KBM-7 (cell line): ENCODE measurements at places on chromosomes 16 and 17.

- DNase-seq, result no peak
Observed at GRCh38 chr17:76676629-76677028, 33.1 kb upstream of the ST6GALNAC1 start.

DNA sequence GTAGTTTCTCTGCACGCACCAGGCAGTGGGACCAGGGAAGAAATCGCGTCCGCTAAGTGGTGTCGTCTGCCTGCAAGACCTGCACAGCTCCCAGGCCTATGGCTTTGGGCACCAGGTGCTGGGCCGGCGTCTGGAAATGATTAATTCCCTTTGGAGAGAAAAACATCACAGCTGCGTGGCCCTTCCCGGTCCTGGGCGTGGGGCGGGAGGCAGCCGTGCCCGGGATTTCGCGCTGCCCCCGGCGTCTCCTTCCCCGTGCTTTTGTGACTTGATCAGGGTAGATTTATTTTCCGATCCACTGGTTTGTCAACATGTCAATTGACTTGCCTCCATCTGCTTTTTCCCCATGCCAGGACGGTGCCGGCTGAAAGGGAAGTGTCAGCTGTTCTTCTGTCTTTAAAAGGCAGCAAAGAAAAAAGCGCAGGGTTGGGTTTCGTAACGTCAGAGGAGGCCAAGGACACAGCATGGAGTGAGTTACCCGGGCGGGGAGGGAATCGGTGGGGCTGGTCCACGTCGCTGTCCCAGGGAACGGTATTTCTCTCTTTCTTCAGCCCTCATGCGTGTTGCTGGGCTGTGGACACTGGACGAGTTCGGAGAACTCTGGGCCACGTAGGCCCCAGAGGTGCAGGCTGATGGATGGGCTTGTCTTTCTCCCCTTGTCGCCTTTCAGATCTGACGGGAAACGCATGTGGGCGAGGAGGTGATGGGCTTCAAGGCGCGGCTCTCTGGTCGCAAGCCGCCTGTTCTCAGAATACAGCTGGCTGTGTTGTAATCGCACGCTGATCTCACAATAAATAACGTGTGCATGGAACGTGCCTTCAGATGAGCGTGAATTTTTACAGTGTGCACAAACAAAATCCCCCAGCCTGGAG lies 188.1 kb upstream of the ZNF469 start:
- no peak for DNase-seq

DNA sequence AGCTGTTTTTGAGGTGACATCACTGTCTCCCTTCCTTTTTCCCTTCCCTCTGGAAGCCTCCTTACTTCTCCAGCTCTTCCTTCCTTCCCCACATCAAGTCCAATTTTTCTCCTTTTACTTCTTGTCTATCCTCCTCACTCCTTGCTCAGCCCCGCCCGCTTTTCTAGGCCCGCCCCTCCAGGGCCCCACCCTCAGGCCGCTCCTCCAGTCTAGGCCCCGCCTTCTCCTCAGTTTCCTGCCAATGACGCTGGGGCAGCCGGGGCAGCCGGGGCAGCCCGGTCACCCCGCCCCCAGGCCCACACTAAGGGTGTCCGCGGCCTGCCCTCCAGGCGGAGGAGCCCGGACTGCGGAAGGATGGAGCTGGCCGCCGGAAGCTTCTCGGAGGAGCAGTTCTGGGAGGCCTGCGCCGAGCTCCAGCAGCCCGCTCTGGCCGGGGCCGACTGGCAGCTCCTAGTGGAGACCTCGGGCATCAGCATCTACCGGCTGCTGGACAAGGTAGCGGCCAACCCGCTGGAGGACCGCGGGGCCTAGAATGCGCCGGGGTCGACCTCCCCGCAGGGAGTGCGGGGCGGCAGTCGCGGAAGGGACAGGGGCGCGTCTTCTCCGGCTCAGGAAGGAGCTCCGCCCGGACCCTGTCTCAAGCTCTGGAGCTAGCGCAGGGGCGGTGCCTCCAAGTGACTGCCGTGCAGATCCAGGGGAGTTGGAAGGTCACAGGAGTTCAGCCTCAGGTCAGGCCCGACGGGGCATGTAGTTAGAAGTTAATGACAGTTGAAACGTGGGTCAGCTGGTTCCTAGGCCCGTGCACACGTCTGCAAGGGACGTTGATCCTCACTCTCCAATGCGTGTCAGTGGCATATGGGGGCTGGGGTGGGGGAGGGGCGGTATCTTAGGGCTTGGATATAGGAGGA lies at the start of gene PCTP:
PCTP (plus strand) TSS at position 302 of the 908 bp plus-strand sequence; CDS start at position 355, 53 bp downstream.
- peak; percentile 93 for DNase-seq

DNA sequence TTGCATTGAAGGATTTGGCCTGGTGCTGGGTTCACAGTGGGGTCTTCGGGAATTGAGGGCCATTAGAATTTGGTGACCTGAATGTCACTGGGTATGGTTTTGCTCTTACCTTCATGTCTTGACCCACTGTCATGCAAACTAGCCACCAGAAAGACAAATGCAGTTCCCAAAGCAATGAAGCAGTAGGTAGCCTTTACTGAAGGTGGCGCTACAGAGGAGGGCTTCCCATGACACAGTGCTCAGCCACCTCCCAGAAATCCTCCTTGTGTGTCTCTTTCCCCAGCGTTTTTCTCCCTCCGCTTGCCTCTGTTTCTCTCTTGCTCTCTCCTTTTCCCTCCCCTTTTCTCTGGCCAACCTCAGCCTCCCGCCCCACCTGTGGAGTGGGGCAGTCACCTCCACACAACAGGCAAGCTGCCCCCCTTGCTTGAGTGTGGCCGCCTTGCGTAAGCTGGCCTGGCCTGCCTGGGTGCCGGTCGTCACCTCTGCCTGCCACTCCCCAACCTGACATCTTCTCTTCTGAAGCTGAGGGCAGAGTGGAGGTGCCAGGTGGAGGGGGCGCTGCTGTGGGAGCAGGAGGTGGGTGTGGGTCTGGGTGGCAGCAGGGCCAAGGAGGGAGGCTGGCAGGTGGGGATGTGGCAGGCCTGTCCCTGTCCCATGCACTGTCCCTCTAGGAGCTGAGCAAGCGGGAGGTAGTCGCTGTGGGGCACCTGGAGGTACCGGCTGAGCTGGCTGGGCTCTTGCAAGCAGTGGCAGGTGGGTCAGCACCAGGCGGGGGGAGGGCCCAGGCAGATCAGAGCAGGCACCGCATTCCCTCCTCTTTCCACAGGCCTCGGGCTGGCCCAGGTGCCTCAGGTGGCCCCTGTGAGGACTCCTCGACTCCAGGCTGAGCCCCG lies 34.7 kb downstream of the MYO15A start:
- DNase-seq, result peak; percentile 47

DNA sequence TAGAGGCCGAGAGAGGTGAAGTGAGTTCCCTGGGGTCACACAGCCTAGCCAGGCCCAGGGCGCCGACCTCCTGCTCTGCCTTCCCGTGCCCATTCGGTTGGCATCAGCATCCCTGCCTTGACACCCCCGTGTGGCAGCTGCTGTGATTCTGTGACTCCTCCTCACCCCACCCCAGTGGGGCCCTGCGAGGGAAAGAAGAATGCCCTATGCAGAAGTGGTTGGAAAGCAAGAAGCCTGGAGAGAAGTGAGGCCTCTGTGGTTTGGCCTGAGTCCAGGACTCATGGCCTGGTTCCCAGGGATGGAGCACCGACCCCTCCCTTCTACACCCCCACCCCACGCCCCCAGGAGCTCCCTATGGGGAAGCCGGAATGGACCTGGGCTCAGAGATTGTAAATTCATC lies 296.2 kb downstream of the SEC14L1 start:
- DNase-seq, result peak; percentile 73

GRCh38 chr17:8687737-8688466 lies 56.7 kb downstream of the CCDC42 start:
- no peak for DNase-seq

- DNase-seq, result no peak
Observed at GRCh38 chr17:1473170-1473569, 17.1 kb upstream of the CRK start.

DNA sequence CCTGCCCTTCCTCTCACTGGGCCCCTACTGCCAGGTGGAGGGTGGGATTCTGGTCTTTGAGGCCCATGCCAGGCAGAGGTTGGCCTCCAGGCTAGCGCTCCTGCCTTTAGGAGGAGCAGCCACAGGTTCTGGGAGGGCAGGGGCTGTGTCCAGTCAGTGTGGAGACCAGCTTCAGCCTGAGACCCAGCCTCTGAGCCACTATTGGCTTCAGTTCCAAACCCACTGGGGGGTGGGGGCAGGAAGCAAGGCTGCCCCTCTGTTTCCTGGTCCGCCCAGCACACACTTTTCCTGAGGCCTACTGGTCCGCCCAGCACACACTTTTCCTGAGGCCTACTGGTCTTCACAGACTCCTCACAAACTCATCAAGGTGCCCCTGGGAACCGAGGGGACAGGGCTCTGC lies 16.4 kb downstream of the SLC5A10 start:
- peak; percentile 15 for DNase-seq

GRCh38 chr16:75486676-75487313 lies 8.4 kb downstream of the CHST6 start:
- no peak for DNase-seq

GRCh38 chr16:58266336-58266735 lies 28.5 kb downstream of the PRSS54 start:
- DNase-seq, result no peak

DNA sequence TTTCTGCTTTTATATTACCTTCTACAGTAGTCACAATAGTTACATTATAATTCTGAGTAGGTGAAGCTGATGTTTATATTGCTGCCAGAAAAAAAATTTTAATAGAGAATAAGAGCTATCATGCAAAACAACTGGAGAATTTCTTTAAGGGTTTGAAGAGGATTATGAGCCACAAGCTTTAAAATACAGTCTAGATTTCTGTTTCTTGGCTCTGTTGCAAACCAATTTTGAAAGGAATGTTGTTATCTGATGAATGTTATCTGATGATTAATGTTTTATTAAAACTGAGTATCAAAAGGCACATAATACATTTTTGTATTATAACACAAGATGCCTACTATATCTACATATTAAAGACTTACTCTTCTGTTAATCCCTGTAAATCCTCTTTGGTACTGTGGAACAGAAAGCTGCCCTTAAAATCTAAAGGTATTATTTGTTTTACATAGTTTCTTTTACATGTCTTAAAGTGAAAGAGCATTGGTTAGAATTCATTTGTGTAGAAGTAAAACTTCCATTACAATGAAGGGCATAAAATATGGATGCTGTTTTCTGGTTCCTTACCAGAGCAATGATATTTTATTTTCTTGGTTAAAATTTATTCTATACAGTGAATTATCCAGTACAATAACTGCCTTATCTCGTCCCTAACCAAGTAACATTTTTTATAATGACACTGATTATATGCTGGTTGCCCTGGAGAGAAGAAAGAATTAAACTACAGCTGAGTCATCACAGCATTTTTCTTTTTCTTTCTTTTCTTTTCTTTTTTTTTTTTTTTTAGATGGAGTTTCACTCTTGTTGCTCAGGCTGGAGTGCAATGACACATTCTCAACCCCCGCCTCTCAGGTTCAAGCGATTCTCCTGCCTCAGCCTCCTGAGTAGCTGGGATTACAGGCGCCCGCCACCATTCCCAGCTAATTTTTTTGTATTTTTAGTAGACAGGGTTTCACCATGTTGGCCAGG lies 205.7 kb downstream of the TANC2 start:
- DNase-seq, result no peak

DNA sequence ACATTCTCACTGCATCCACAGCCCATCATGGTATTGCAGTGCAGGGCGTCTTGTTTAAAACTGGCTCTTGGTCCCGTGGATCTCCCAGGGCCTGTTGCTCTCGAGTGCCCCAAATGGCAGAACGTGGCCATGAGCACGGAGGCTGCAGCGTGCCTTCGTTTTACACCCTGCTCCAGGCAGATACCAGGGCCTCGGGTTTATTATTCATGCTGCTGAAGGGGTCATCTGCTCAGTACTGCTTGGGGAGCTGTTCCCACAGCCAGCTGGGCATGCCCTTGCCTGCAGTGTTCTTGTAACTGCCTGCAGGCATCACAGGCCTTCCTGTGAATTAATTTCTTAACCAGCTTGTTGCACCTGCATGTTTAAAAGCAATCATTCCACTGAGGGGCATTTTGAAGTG lies 129.7 kb upstream of the CHMP6 start:
- DNase-seq, result no peak

- DNase-seq, result peak; percentile 8
Observed at GRCh38 chr17:78924481-78925151, 571 bp downstream of the TIMP2 start.

- peak; percentile 85 for DNase-seq
Observed at GRCh38 chr16:27174007-27174406, 29.3 kb upstream of the KDM8 start.

- no peak for DNase-seq
Observed at GRCh38 chr17:66273586-66273848, 28.9 kb upstream of the PRKCA start.

DNA sequence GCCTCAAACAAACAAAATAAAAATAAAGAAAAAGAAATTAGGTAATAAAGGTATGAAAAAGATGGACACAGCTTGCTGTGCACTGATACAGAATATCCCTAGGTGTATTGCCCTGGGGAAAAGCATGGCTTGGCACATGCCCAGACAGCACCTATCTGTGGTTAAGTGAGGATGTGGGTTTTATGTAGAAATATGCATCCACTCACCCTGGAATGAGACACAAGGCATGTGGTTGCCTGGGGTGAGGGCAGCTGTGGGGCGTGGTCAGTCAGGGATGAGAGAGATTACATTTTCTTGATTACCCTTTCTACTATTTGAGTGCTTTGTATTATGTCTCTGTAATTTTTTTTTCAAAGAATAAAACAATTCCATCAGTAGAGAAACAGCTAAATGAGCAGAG lies 6.9 kb downstream of the PLLP start:
- DNase-seq, result peak; percentile 68

DNA sequence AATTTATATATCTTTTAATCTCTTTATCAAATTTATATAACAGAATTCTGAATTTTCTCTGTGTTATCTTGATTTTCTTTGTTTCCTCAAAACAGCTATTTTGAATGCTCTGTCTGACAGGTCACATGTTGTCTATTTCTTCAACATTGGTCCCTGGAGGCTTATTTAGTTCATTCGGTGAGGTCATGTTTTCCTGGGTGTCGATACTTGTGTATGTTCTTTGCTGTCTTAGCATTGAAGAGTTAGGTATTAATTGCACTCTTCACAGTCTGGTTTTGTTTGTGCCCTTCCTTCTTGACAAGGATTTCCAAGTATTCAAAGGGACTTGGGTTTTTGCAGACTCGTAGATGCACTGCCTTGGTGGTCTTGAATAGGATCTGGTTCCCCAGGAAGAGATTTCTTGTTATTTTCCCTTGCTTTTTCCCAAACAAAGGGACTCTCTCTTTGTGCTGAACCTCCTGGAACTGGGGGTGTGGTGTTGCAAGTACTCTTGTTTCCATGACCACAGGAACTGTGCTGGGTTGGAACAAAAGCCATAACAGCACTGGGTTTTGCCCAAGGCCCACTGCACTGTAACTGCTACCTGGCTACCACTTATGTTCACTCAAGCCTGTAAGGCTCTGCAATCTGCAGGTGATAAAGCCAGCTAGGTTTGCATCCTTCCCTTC lies 1483.0 kb downstream of the CDH8 start:
- no peak for DNase-seq
